Dermis blood vessel endothelial cell (primary cell): ENCODE measurements at places on chromosomes 11 and 22. TPM values are rescaled to one million over a fixed set of nuclear protein-coding genes. Genes with fewer than 3 reads are reported as not detected.

The PIWIL4 gene
- total RNA-seq = 0.79 and 1.2 TPM in 2 replicates

The KRTAP5-1 gene
- total RNA-seq = not detected in 2 replicates

The NCF4 gene
- total RNA-seq = 0.17 TPM in 1 of 2 replicates, not detected in the other

The PKP3 gene
- total RNA-seq = 0.09 and 0.68 TPM in 2 replicates

The MS4A6E gene
- not detected in 2 replicates for total RNA-seq

The PRODH gene
- total RNA-seq = 0.05 and 1.0 TPM in 2 replicates

The CEP126 gene
- total RNA-seq = 0.34 and 1.1 TPM in 2 replicates

The KIAA0930 gene
- total RNA-seq = 73.9 and 81.8 TPM in 2 replicates

The OR52E5 gene
- total RNA-seq = not detected in 2 replicates

The ACRV1 gene
- total RNA-seq = not detected in 2 replicates

The CREB3L1 gene
- 0.33 and 0.68 TPM in 2 replicates for total RNA-seq

The LMO1 gene
- not detected in 2 replicates for total RNA-seq

The SLC22A25 gene
- not detected in 2 replicates for total RNA-seq

The C11orf16 gene
- total RNA-seq = not detected in 2 replicates

The EXPH5 gene
- under 0.01 and 0.09 TPM in 2 replicates for total RNA-seq

The OR4C46 gene
- not detected in 2 replicates for total RNA-seq

The HBE1 gene
- not detected in 2 replicates for total RNA-seq

The UBE2L6 gene
- 37.4 and 41.5 TPM in 2 replicates for total RNA-seq

The FAT3 gene
- 0.17 and 0.37 TPM in 2 replicates for total RNA-seq

The PDXP gene
- 9.0 and 13.3 TPM in 2 replicates for total RNA-seq

The HSCB gene
- 12.5 and 19.9 TPM in 2 replicates for total RNA-seq

The INS gene
- not detected in 2 replicates for total RNA-seq

The SCUBE1 gene
- 0.42 TPM in 1 of 2 replicates, not detected in the other for total RNA-seq

The NELL1 gene
- total RNA-seq = not detected in 2 replicates

The TESMIN gene
- total RNA-seq = 2.4 and 6.0 TPM in 2 replicates

The RAG1 gene
- total RNA-seq = 1.0 and 1.3 TPM in 2 replicates

The APOC3 gene
- not detected in 2 replicates for total RNA-seq

The OR51E2 gene
- not detected in 2 replicates for total RNA-seq

The GLYAT gene
- total RNA-seq = under 0.01 TPM in 1 of 2 replicates, not detected in the other

The KDM4E gene
- total RNA-seq = not detected in 2 replicates

The GPR83 gene
- not detected in 2 replicates for total RNA-seq

The BEST1 gene
- total RNA-seq = 0.05 TPM in 1 of 2 replicates, not detected in the other

The KLHL35 gene
- total RNA-seq = 0.85 and 1.5 TPM in 2 replicates

The DEFB131B gene
- total RNA-seq = not detected in 2 replicates
